Activated T-cell treated with anti-CD3 and anti-CD28 coated beads, Interleukin-2, amount 50 U/mL, for 48 hours (primary cell): ENCODE measurements at places on chromosomes 13 and 19.

DNA sequence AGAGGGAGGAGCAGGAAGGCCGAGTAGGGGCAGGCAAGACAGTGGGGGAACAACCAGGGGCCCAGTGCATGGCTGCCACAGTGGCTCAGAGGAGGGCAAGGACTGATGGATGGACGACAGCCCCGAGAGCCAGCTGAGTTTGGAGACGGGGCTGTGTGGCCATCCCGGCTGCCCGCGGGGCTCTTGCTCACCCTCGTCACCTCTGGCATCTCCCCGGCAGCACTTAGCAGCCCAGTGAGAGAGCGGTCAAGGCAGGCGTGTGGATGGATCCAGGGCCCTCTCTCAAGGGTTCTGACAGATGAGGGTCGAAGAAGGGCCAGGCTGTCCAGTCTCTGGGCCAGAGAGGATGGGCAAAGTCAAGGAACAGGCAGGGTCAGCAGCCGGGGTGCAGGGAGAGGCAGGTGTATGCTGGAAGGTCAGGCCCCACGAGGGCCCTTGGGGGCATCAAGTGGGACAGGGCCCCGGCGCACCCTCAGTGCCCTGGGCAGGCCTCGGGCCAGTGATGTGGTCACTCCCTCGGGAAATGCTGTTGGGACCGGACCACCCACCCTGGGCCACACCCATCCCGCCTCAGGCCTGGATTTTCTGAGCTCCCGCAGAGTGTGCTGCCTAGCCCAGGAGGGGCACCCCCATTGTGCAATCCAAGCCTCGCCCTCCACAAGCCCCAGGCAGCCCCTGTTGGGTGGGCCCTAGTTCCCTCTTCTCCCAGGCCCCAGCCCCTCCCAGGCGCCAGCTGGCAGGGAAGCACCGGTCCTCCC lies 56.4 kb upstream of the TPM4 start:
- DNase-seq: no peak

- DNase-seq: no peak
These were observed 68.4 kb downstream of the DIAPH3 start for GRCh38 chr13:60095300-60095699.

DNA sequence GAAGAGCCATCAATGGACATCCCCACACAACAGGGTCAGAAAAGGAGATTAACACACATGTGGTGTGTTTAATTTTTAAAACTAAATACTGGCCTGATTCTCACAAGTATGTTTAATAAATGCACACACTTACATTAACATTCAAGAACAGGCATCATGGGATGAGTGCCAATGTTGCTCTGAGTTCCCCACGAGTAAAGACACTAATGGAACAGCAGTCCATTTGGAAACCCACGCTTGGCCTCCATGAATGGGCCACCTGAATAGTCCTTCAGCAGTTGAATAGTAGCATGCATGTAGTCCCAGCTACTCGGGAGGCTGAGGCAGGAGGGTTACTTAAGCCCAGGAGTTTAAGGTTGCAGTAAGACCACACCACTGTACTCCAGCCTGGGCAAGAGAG lies 195.2 kb upstream of the IPO5 start:
- no peak for DNase-seq

- no peak for DNase-seq
These were observed 195.5 kb downstream of the SLITRK6 start for GRCh38 chr13:85603735-85604134.

- DNase-seq: no peak
These were observed 338.9 kb downstream of the TEX29 start for GRCh38 chr13:111659219-111659775.

- DNase-seq: no peak
These were observed 69.8 kb downstream of the LRCH1 start for GRCh38 chr13:46622630-46623256.

GRCh38 chr13:30421093-30422053 lies 920 bp upstream of the UBE2L5 start:
- peak; percentile 53 for DNase-seq
